H9 (cell line): ENCODE measurements at places on chromosomes 2 and 18. TPM values are rescaled to one million over a fixed set of nuclear protein-coding genes. Genes with fewer than 3 reads are reported as not detected.

DNA sequence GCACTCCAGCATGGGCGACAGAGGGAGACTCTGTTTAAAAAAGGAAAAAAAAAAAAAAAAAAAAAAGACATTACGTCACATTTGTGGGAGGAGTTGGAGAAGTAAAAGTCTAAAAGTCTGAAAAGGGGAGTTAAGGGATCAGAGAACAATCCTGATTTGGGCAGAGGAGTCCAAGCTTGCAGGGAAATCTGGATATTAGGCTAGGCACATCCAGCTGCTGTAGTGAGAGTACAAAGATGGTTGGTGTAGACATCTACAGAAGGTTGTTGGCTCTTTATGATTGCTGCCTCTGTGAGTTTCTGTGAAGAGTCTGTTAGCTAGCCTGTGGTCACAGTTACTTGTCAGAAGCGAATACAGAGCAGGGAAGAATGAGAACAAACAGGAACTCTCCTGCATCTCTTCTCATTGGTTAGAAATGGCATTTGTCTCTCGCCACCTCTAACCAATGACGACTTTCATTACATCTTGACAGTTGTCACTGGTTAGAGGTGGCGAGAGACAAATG, 3.3 kb upstream of the OSBPL6 start:
- no peak for DNase-seq
- H3K27me3 ChIP-seq = peaks cover 17% of the 10 kb centered on the region; the same call in 1 of the 2 replicates
- H3K27ac ChIP-seq = no peak overlapping the region
- no peaks in the 10 kb centered on the region for H3K4me1 ChIP-seq
- no peaks in the 10 kb centered on the region for H3K36me3 ChIP-seq
- H3K4me3 ChIP-seq = no peak overlapping the region

DNA sequence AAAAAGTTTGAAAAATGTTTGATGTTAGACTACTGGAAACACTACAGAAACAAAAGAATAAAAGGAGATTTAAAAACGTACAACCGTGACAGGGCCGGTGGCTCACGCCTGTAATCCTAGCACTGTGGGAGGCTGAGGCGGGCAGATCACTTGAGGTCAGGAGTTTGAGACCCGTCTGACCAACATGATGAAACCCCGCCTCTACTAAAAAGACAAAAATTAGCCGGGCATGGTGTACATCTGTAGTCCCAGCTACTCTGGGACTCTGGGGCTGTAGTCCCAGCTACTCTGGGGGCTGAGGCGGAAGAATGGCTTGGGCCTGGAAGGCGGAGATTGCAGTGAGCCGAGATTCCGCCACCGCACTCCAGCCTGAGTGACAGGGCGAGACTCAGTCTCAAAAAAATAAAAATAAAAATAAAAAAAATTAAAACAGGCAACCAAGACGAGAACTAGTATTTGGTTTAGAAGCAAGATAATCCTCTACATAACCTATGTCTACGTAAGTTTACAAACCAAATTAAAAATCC, 5.8 kb downstream of the SP3 start:
- no peak overlapping the region for H3K27ac ChIP-seq
- no peak overlapping the region for H3K4me3 ChIP-seq
- no peaks in the 10 kb centered on the region for H3K4me1 ChIP-seq
- H3K27me3 ChIP-seq = no peaks in the 10 kb centered on the region
- H3K36me3 ChIP-seq = peaks cover 40% of the 10 kb centered on the region

DNA sequence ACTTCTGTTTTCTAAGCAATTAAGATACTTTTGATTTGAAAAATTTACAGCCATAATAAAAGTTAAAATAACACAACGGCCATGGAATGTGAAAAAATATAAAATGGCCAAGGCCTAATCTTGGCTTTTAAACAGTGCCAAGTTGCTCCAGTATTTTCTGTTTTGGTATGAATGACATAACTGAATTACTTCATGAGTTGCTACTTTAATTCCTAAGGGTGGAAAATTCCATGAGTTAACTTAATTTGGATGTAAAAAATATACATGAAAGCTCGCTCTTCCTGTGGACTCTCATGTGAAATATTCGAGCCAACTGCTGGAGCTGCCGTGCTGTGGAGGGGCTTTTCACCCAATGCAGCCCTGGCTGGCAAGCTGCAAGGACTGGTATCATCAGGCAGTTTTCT, 286.0 kb upstream of the CCDC68 start:
- no peak overlapping the region for H3K27ac ChIP-seq
- no peak for DNase-seq
- no peaks in the 10 kb centered on the region for H3K4me1 ChIP-seq
- no peaks in the 10 kb centered on the region for H3K27me3 ChIP-seq
- H3K4me3 ChIP-seq = no peak overlapping the region

Gene MC2R
- total RNA-seq = not detected in 2 replicates

Gene IL1F10
- total RNA-seq = not detected in 2 replicates

Gene DCDC2C
- not detected in 2 replicates for total RNA-seq

Gene GCKR
- total RNA-seq = 0.11 and 0.33 TPM in 2 replicates
